ENCODE measurements at places on chromosomes 2 and 18. TPM values are rescaled to one million over a fixed set of nuclear protein-coding genes. Genes with fewer than 3 reads are reported as not detected.

- H3K27me3 ChIP-seq: peaks cover 97% of the 10 kb centered on the region
- H3K4me1 ChIP-seq: peaks cover 19% of the 10 kb centered on the region
- H3K36me3 ChIP-seq: no peaks in the 10 kb centered on the region
- H3K27ac ChIP-seq: no peak overlapping the region
- no peak for DNase-seq
- no peak overlapping the region for H3K4me3 ChIP-seq
Measured at GRCh38 chr2:45003579-45004551, 5.4 kb downstream of the SIX2 start.

- no peaks in the 10 kb centered on the region for H3K4me1 ChIP-seq
- H3K27me3 ChIP-seq: no peaks in the 10 kb centered on the region
- H3K36me3 ChIP-seq: no peaks in the 10 kb centered on the region
Measured at GRCh38 chr18:30709595-30709994, 332.9 kb downstream of the DSC3 start.

DNA sequence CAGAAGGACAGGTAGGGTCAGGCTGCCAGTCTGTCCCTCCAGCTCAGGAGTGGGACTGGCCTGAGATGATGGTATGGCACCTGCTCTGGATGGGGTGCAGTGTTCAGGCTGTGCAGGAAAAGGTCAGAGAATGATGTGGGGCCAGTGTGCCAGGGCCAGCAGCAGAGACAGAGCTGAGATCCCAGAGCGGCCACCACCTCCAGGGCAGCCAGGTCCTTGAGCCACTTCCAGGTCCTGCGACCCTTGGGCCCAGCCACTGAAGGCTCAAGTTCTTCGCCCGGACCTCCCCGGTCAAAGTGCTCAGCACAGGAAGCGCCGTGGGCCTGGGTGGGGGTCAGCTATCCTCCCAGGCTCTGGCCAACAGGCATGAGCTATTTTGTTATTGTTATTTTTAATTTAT lies 12.1 kb upstream of the ARMC9 start:
- no peak overlapping the region for H3K27ac ChIP-seq
- no peak for DNase-seq
- H3K36me3 ChIP-seq: no peaks in the 10 kb centered on the region
- peaks cover 11% of the 10 kb centered on the region for H3K4me1 ChIP-seq
- H3K27me3 ChIP-seq: peaks cover 28% of the 10 kb centered on the region

- no peaks in the 10 kb centered on the region for H3K27me3 ChIP-seq
- no peaks in the 10 kb centered on the region for H3K36me3 ChIP-seq
- no peak overlapping the region for H3K27ac ChIP-seq
Measured at GRCh38 chr2:208415897-208416296, 9.3 kb downstream of the PTH2R start.

DNA sequence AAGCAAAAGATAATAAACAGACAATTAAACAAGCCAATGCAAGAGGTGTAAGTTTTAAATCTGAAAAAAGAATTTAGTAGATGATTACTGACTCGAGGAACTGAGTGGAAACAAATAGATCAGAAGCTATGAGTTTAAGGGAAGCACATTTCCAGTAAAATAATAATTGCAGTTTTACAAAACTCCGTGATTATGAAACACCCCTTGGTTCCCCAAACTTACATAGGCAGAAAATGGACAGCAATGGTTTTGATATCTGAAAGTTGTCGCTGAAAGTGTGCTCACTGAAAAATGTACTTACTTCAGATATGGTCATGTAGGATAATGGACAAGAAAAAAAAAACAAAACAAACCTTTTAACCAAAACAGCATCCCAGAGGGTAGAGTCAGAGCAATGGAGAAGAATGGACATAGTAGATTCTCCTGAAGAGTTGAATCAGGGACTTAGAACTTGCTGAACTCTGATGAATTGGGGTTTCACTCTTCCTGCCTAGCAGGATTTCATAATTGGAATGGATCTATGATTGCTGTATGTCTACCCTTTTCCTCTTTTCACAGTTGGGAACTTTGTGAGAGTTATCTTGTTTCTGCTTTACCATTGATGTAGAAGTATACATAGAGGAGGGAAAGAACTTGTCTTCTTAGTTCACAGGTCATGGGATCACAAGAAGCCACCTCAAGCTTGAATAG lies 305.6 kb upstream of the ZEB2 start:
- DNase-seq: no peak
- H3K4me3 ChIP-seq: no peak overlapping the region
- H3K27ac ChIP-seq: no peak overlapping the region
- no peaks in the 10 kb centered on the region for H3K27me3 ChIP-seq
- no peaks in the 10 kb centered on the region for H3K4me1 ChIP-seq
- no peaks in the 10 kb centered on the region for H3K36me3 ChIP-seq

GRCh38 chr2:131431336-131431735 lies 44.6 kb upstream of the TUBA3D start:
- H3K27ac ChIP-seq: no peak overlapping the region
- no peaks in the 10 kb centered on the region for H3K36me3 ChIP-seq
- H3K27me3 ChIP-seq: peaks cover 31% of the 10 kb centered on the region
- H3K4me3 ChIP-seq: no peak overlapping the region

DNA sequence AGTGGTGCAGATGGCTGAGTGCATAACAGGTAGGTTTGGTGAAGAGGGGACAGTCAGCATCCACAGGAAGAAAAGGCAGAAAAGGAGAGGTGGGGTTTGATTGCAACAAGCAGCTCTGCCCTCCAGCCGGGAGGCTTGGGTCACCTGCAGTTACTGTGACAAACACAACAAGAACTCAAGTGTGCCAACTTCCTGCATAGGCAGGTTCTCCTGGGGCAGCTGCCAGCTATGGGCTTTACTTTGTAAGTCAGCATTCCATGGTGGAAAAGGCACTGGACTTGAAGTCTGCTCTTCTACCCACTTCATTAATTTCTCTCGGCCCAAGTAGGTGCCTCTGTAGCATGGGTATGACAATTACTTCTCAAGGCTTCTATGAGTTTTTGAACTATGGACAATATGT lies 98.9 kb downstream of the MYT1L start:
- H3K4me1 ChIP-seq: no peaks in the 10 kb centered on the region
- H3K27ac ChIP-seq: no peak overlapping the region
- no peak for DNase-seq
- no peaks in the 10 kb centered on the region for H3K36me3 ChIP-seq

- H3K27ac ChIP-seq: no peak overlapping the region
- H3K4me1 ChIP-seq: no peaks in the 10 kb centered on the region
- peaks cover 5% of the 10 kb centered on the region for H3K27me3 ChIP-seq
Measured at GRCh38 chr2:38181806-38182491, 106.0 kb upstream of the CYP1B1 start.

The SPC25 gene
- 53.4 TPM for total RNA-seq

The GBX2 gene
- total RNA-seq: 0.53 TPM

The KHK gene
- 10.7 TPM for total RNA-seq

The SLC23A3 gene
- 0.64 TPM for total RNA-seq

Measured in K562 (cell line).